HTR-8/SVneo (cell line): ENCODE measurements at places on chromosomes 16 and 17.

- no peak for DNase-seq
Measured at GRCh38 chr17:73262676-73263642, 1.3 kb upstream of the CPSF4L start.

- DNase-seq, result peak; percentile 10
Measured at GRCh38 chr16:72635104-72635503, 412.8 kb downstream of the ZFHX3 start.

- no peak for DNase-seq
Measured at GRCh38 chr17:36641877-36642845, 40.8 kb downstream of the MRM1 start.

DNA sequence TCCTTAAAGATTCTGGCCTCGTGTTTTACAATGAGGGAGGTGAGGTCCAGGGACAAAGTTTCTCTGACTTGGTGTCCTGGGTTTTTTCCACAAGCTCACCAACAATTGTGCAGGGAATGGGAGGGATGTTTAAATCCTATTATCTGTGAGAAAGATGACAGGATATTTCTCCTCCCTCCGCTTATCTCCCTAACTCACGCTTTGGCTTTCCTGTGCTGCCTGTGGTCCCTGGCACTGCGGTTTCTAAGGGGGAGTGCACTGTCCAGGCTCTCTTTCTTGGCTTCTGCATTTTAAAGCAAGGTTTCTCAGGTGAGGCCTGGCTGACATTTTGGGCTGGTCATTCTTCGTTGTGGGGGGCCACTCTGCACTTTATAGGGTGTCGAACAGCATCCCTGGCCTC, 16.4 kb downstream of the GGA3 start:
- no peak for DNase-seq

GRCh38 chr16:85202631-85203461, 90.6 kb upstream of the CIBAR2 start:
- no peak for DNase-seq

DNA sequence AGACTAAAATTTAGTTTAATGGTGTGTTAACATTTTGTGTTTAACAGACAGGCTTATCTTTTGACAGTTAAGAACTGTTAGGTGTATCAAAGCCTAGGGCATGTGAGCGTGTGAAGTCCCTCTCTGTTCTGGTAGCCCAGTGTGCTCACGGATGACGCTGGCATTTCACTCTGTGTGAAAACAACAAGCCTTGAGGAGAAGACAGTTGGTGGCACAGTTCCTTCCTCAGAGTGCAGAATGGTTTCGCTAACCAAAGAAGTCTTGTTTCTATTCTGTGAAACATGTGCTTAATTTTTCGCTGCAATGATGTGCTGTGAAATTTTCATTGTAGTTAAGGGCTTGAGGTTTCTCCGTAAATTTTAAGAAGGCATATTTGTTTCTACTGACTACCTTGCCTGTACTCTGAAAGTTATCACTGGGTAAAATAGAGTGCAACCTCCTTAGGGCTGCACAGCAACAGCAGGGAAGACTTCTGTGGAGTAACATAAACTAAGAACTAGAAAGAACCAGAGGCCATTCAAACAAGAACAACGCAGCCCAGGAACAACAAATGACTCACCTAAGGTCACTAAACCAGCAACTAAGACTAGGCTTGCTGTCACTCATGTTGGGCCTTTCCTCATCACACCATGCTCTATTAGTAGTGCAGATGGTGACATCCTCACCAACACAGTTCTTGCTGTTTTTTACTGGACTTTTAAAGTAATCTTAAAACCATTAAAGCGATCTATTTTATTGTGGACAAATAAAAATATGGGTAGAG, 33.4 kb downstream of the BRD7 start:
- no peak for DNase-seq

DNA sequence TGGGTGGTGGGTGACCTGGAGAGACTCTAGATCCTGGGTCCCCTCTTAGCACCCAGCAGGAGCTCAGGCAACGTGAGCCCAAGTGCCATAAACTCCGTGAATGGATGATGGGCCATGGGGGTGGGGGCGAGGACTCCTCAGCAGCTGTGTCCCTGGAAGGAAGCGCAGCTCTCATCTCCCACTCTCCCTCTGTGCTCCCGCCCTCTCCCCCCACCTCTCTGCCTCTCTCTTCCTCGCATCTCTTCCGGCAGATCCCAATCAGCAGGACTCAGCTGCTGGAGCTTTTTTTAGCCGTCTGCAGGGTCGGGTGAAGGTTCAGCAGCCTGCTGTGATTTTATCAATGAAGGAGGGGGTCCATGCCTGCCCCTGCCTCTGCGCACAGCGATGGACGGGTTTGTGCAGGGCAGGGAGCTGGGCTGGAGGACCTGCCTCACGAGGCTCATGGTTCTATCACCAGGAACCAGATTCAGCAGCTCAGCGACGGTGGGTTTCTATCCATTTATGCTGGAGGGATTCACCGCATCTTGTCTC, 8.3 kb downstream of the CCR7 start:
- no peak for DNase-seq

GRCh38 chr16:21608639-21609328, 9.4 kb downstream of the METTL9 start:
- DNase-seq, result no peak

GRCh38 chr16:30428055-30428454, 1.8 kb downstream of the DCTPP1 start:
- DNase-seq, result no peak

GRCh38 chr17:43878260-43879175, 28.8 kb downstream of the MPP2 start:
- peak; percentile 98 for DNase-seq

GRCh38 chr17:52157603-52158449, 688 bp downstream of the CA10 start:
- no peak for DNase-seq

DNA sequence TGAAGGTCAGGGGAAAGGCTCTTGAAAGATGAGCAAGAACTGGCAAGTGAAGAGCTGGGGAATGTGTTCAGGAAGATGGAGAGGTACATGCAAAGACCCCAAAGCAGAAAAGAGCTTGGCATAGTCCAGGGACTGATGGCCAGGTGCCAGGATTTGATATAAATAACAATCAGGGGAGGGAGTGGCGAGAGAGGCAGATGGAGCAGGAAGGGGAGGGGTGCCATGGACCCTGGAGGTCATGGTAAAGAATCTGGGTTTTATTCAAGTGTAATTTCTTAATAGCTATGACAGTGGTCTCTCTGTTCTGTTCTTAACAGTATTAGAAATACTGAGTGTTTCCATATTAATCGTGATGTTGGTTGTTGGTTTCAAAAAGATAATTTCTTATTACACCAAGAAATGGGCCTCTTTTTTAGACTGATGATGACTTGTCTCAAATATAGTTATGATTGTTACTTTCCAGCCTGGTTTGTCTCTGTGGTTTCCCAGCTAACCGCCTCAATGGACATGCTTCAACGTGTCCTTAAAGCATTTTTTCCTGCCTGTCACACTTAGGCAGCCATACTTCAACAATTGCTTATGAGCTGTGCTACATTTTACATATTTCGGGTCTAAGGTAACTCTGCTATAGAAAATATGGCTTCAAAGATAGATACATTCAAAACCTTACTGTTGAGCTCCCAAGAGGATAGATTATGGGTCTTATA, 49.4 kb downstream of the MYH10 start:
- DNase-seq, result no peak

GRCh38 chr16:73735954-73736353, 560.7 kb upstream of the PSMD7 start:
- DNase-seq, result no peak

- no peak for DNase-seq
Measured at GRCh38 chr17:66455060-66455459, 152.6 kb downstream of the PRKCA start.

- no peak for DNase-seq
Measured at GRCh38 chr16:8950580-8951077, 13.1 kb downstream of the USP7 start.

- DNase-seq, result no peak
Measured at GRCh38 chr16:58348986-58349385, 43.3 kb upstream of the GINS3 start.

DNA sequence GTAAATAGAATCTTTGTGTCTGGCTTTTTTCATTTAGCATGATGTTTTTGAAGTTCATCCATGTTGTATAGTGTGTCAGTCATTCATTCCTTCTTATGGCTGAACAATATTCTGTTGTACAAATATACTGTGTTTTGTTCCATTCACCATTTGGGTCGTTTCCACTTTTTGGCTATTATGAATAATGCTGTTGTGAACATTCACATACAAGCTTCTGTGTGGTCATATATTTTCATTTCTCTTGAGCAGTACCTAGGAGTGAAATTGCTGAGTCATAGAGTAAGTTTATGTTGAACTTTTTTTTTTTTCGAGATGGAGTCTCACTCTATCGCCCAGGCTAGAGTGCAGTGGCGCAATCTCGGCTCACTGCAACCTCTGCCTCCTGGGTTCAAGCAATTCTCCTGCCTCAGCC, 32.3 kb upstream of the TAOK1 start:
- DNase-seq, result no peak

- DNase-seq, result no peak
Measured at GRCh38 chr17:4035081-4035680, 70.9 kb upstream of the ATP2A3 start.

- no peak for DNase-seq
Measured at GRCh38 chr16:16099320-16099719, 124.0 kb downstream of the ABCC6 start.

DNA sequence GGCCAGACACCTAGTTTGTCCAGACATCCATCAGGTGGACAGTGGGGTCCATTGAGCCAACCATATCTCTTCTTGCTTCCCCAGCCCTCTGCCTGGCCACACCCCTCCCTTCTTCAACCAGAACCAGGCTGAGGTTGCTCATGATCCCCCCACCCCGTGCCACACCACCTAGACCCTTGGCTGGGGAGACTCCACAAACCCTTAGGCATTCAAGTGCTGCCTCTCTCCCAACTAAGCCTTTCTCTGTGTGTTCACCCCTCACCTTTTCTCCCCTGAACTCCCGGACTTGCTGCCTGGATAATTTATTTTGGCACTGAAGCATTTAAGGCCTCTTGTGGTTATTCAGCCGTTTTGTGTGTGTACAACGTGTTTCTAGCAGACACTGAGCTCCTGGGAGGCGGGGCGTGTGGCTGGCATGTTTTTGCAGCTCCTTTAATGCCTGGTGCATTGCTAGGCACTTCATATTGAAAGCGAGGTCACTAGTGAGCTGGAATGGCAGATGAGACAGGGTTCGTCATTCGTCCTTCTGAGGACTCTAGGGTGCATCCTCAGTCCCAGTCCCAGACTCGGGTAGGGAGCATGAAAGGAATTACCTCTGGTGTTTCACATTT, 28.7 kb downstream of the CACNA1G start:
- DNase-seq, result no peak

GRCh38 chr17:11274106-11274505, 33.1 kb downstream of the SHISA6 start:
- DNase-seq, result no peak

GRCh38 chr17:73337330-73337710, 25.5 kb upstream of the CDC42EP4 start:
- DNase-seq, result no peak

DNA sequence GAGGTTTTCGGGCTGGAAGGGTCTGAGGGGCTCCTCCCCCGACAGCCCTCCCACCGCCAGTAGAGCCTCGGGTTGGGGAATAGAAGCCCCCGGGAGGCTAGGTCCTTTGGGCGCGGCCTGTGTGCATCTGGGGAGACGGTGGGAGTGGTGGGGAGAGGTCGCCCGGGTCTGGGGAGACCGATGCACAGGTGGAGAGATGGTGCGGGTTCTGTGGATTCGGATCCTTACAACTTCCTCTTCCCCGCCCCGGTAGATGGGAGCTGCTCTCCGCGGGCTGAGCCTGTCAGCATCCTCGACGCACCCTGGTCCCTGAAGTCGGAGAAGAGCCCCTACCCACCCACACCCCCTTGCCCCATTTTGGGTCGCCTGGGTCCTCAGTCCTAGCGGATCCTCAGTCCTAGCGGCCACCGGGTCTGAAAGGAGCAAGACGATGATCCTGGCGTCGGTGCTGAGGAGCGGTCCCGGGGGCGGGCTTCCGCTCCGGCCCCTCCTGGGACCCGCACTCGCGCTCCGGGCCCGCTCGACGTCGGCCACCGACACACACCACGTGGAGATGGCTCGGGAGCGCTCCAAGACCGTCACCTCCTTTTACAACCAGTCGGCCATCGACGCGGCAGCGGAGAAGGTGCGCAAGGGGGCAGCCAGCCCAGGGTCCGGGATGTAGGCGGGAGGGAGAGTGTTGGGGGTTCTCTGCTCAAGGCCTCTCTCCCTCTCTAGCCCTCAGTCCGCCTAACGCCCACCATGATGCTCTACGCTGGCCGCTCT, 790 bp downstream of the BCKDK start:
- DNase-seq, result no peak

- no peak for DNase-seq
Measured at GRCh38 chr17:59369031-59369975, 37.8 kb downstream of the YPEL2 start.

GRCh38 chr17:46883871-46884520, 32.6 kb downstream of the WNT9B start:
- DNase-seq, result no peak

DNA sequence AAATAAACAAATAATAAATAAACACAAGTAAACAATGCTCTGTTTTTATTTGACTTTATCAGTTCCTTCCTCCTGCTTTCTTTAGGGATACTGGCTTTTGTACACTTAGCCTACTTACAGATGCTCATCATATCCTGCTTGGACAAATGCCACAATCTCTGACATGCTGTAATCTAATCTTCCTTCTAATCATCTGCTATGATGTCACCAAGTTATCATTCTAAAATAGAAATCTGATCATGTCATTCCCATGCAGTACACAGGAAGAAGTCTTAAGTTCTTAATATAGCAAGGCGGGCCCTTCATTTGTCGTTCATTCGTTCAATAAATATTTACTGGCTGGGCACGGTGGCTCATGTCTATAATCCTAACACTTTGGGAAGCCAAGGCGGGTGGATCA, 9.1 kb upstream of the UBB start:
- peak; percentile 67 for DNase-seq

DNA sequence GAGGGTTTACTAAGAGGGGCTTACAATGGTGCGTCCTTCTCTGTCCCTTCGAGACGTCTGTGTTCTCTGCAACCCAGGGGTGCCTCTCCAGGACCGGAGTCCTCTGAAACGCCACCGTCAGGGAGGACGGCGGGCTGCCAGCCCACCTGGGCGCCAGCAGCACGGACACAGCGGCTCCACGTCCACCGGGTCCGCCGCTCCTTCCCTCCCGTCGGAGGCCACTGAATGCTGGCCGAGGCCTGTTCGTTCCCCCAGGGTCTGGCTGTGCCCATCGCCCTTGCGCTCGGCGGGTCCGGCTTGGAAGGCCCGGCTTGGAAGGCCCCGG, 403 bp downstream of the TEPSIN start:
- no peak for DNase-seq

DNA sequence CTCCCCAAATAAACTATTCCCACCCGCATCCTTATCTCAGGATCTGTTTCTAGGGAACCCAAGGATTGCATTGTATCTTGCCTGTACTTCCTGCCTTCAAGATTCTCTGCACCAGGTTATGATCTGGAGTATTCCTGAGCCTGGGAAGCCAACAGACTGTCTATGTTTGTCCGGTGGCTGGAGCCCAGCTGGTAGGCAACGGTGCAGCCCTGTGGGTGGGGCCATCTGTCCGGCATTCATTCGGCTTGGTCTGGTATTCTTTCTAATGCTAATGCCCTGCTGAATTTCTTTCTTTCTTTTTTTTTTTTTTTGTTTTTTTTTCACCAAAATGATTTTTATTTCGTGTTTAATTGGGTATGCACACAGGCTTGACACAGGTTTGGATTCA, 20.7 kb upstream of the TVP23A start:
- DNase-seq, result no peak

- DNase-seq, result no peak
Measured at GRCh38 chr16:20289571-20289970, 37.7 kb downstream of the GP2 start.

- DNase-seq, result no peak
Measured at GRCh38 chr16:89155184-89155679, 16.3 kb upstream of the CDH15 start.
